ENCODE measurements at places on chromosomes 13 and 19.

GRCh38 chr13:57136093-57136492 is 4.6 kb upstream of the PRR20A start:
- no peak overlapping the region for H3K27ac ChIP-seq
- H3K4me1 ChIP-seq = no peaks in the 10 kb centered on the region
- H3K4me3 ChIP-seq = no peak overlapping the region

- H3K27ac ChIP-seq = no peak overlapping the region
- H3K36me3 ChIP-seq = no peaks in the 10 kb centered on the region
- no peak for DNase-seq
- no peak overlapping the region for H3K4me3 ChIP-seq
- H3K4me1 ChIP-seq = no peaks in the 10 kb centered on the region
- H3K27me3 ChIP-seq = no peaks in the 10 kb centered on the region
Observed at GRCh38 chr13:47794963-47795362, 206.1 kb downstream of the SUCLA2 start.

GRCh38 chr19:49113762-49114629 is at the start of gene LIN7B:
TSS of gene LIN7B (plus strand) at chr19:49114370. CDS start at chr19:49114405, 35 bp downstream.
- no peaks in the 10 kb centered on the region for H3K36me3 ChIP-seq
- peak; percentile 82 for DNase-seq
- peak within 1 kb of the TSS; percentile 88 for H3K27ac ChIP-seq

DNA sequence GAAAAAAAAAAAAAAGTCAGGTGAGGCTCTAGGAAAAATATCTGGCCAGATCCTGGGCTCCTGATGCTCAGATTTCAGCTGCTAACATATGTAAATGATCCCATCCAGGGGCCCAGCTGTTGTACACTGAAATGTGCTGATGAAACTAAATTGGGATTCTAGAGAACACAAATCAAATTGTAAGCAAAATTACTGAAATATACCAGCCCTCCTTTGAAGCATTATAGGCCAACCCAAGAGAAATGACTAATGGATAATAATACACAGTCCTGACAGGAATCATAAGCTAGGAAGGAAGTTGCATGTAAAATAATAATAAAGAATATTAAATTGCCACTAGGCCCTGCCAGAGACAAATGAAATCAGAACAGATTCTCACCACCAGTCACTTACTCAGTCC is 17.8 kb downstream of the KCTD12 start:
- H3K27ac ChIP-seq = no peak overlapping the region
- no peaks in the 10 kb centered on the region for H3K27me3 ChIP-seq
- no peaks in the 10 kb centered on the region for H3K36me3 ChIP-seq
- H3K4me1 ChIP-seq = no peaks in the 10 kb centered on the region

- H3K36me3 ChIP-seq = no peaks in the 10 kb centered on the region
- H3K27ac ChIP-seq = peak within 1 kb of the TSS; percentile 69
- H3K27me3 ChIP-seq = no peaks in the 10 kb centered on the region
- H3K4me3 ChIP-seq = peak within 1 kb of the TSS; percentile 68
Observed at GRCh38 chr13:100588331-100589177, at the start of gene GGACT. TSS of gene GGACT (minus strand) at chr13:100588789. CDS start at chr13:100532591, 56,198 bp downstream.

DNA sequence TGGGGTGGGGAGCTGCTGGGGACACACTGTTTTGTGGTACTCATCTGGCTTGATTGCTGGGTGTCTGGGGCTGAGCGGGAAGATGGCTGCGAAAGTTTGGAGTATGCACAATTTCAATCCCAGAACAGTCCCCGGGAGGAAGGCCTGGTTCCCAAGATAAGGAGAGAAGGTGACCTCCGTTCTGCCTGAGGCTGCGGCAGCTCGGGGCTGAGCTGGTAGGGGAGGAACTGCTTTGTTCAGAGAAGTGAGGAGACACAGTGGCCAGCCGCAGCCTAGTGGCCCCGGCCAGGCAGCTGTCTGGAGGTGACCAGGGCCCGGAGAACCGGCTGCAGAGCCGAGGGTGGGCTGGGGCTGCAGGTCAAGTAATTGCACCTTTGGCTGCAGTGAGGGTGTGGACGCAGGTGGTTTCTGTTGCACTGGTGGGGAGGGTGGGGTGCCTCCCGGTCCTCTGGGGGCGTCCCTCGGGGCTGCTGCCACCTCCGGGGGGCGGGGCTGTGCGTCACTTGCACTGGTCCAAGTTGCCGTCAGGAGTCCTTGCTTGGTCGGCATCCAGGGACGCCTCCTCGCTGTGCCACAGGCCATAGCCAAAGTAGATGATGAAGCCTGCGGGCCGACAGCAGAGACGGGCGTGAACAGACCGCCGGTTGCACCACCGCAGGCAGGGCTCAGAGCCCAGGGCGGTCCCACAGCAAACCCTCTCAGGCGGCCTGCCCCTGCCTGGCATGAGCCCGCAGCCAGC is 81.3 kb downstream of the SLC7A1 start:
- no peaks in the 10 kb centered on the region for H3K4me1 ChIP-seq
- no peak overlapping the region for H3K27ac ChIP-seq
- H3K4me3 ChIP-seq = no peak overlapping the region
- no peak for DNase-seq
- peaks cover 80% of the 10 kb centered on the region for H3K36me3 ChIP-seq

DNA sequence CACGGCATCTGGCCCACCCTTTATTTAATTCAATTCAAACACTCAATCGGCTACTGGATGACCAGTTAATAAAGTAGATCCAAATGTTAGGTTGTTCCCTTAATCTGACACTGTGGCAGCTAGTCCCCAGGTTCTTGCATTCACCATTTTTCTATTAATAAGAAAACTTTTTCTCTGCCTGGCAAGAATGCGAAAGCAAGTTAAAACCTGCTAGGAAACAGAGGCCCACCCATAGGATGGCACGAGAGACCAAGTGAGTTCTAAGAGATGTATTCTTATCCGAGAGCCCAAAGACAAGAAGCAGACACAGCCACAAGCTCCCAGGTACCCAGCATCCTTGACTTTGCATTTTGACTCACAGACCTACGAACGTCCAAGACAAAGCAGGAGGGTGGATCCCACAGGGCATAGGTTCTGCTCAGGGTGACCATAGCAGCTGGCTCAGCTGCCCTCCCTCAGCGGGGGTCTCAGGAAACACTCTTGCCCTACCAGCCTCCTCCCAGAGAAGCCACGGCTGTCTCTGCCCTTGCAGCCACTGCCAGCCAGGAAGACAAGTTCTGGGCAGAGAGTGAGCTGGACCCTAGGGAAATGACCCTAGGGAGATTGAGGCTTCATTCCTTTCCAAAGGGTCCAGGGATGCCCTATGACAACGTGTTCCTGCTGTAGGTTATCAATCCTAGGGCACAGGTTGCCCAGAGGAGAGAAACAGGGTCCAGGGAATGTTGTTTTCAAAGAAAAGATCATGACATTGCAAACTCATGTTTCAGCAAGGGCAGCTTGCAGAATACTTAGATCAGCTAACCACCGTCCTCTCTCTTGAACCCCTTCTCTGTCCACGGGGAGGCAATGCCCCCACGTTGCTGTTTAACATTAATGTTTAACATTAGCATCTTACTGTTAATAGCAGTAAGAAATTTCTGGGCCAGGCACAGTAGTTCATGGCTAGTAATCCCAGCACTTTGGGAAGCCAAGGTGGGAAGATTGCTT is 147.2 kb upstream of the ZNF507 start:
- H3K36me3 ChIP-seq = no peaks in the 10 kb centered on the region
- no peaks in the 10 kb centered on the region for H3K4me1 ChIP-seq
- DNase-seq = no peak
- H3K27ac ChIP-seq = no peak overlapping the region
- H3K27me3 ChIP-seq = no peaks in the 10 kb centered on the region

DNA sequence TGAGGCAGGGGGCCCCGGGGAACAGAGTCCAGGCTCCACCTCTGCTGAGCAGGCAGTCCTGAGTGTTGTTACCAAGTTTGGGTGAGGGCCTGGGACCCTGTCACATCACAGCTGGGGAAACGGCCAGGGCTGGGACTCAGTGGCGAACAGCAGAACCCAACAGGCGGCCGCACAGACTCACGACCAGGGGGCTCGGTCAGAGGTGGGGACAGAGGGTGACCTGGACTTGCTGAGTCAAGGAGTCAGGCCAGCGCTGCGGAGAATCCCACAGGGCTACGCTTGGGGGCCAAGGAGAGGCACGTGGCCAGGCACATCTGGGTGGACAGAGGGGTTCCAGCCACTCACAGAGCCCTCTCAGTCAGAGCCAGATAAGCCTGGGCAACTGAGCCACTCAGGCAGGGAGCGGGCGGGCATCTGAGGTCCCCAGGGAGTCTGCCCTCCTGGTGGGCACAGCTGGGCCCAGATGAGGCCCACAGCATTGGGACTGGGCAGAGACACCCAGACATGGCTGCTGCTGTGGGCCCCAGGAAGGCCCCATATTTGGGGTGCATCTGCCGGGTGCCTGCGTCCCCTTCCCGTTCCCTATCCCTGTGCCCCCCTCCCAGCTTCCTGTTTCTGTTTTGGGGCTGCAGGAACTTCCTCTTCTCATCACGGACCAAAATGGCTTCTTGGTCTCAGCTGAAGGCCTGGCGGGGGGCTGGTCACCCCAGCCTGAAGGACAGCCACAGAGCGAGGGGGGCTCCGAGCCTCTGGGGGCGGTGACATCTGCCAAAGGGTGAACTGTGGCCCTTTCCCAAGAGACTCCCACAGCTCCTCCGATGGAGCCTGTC is 34.0 kb downstream of the CEBPA start:
- no peak overlapping the region for H3K4me3 ChIP-seq
- H3K36me3 ChIP-seq = no peaks in the 10 kb centered on the region
- no peak for DNase-seq

DNA sequence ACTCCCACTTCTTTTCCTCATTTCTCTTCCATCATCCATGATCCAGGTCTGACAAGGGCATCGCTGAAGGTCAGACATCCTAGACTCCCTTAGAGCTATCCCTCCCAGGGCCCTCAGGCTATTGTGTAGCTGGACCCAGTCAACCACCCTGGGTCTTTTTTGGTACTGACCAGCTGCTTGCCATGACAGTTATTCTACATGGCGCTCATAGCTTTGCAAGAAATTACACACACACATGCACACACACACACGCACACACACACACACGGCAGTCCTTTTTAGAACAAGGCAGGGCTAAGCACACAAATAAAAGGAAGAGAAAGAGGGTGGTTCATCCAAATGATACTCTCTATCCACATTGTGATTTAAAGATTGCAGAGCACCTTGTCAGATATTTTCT is 18.3 kb downstream of the SIAH3 start:
- DNase-seq = no peak
- H3K36me3 ChIP-seq = no peaks in the 10 kb centered on the region

GRCh38 chr13:65125236-65125635 is 2104.9 kb downstream of the PCDH9 start:
- H3K27ac ChIP-seq = no peak overlapping the region
- H3K27me3 ChIP-seq = no peaks in the 10 kb centered on the region
- no peak overlapping the region for H3K4me3 ChIP-seq
- DNase-seq = no peak
- H3K36me3 ChIP-seq = no peaks in the 10 kb centered on the region

DNA sequence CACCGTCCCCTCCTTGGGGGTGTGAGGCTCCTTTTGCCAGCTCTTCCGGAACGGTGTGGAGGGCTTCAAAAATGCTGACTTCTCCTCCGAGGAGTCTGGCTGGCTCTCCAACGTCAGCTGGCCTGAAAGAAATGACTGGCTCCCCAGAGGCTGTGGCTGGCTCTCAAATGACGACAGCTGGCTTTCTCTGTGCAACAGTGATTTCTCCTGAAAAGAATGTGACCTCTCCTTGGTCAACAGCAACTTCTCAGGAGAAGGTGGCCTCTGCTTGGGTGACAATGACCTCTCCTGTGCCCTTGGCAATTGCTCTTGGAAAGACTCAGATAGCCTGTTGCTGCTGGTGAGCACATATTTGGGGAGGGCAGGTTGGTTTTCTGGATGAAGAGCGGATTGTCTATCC is 29.2 kb downstream of the ONECUT3 start:
- no peak for DNase-seq
- H3K4me1 ChIP-seq = no peaks in the 10 kb centered on the region
- no peak overlapping the region for H3K27ac ChIP-seq
- H3K36me3 ChIP-seq = no peaks in the 10 kb centered on the region
- no peak overlapping the region for H3K4me3 ChIP-seq

DNA sequence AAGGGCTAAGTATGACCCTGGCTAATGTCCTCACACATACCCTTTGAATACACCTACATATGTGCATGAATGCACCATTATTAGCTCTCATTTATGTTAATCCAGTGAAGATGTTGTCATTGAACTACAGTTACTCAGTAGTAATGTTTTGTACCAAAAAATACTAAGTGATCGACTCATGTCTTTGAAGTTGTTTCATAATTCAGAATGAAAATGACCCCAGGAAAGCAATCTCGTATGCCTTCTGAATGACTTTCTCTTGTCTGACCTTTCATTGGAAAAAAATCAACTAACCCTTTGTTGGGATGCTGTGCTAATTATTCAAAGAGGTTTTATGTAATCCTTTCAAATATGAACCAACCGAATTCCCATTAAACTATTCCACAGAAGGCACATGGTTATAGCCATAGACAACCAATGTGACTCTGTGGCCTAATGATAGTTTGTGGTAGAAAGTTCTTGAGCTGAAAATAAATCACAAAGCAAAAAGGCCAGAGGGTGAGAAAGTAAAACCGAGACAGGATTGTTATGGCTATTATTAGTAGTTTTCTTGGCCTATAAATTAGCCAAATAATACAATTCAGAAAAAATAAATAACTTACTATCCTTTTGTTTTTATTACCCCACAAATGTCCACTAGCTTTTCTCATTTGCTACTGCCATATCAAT is 86.8 kb upstream of the STARD13 start:
- DNase-seq = no peak
- no peak overlapping the region for H3K4me3 ChIP-seq
- no peaks in the 10 kb centered on the region for H3K36me3 ChIP-seq

DNA sequence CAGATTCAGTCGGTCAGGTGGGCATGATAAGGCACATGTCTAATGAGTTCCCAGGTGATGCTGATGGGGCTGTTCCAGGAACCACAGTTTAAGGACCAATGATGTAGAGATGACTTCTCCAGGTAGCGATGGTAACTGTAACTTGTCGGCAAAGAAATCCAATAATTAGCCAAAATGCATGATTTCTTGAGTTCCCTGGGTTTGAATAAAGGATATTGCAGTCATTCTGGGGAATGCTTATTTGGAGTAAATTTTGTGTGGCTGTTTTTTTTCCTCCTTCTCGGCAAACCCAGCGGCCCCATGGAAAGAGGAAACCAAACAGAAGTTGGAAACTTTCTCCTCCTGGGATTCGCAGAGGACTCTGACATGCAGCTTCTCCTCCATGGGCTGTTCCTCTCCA is at the start of gene OR7C2:
Gene OR7C2, plus strand, starts transcription at position 301 of the 400 bp plus-strand sequence. Its CDS starts 0 bp downstream, at position 301.
- no peak for DNase-seq
- H3K4me3 ChIP-seq = no peak within 1 kb of the TSS
- no peaks in the 10 kb centered on the region for H3K27me3 ChIP-seq
- H3K36me3 ChIP-seq = no peaks in the 10 kb centered on the region

DNA sequence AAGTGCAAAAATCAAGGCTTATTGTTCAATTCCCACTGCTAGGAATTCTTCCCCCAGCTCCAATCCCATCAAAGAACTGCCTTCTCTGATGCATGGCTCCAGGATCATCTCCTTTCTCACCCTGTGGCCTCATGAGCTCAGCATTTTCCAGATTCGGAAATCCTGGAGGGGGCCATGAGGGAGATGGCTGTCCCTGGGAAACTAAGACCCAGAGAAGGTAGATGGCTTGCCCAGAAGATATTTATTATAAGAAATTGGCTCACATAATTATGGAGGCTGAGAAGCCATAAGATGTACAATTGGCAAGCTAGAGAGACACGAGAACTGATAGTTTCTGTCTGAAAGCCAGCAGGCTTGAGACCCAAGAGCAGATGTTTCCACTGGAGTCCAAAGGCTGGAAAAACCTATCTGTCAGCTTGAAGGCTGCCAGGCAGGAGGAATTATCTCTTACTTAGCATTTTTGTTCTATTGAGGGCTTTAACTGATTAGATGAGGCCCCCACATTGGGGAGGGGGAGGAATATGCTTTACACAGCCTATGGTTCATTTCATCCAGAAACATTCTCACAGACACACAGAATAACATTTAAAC is 58.6 kb downstream of the GADD45B start:
- no peaks in the 10 kb centered on the region for H3K36me3 ChIP-seq
- H3K4me3 ChIP-seq = no peak overlapping the region
- DNase-seq = no peak
- H3K27me3 ChIP-seq = no peaks in the 10 kb centered on the region
- no peaks in the 10 kb centered on the region for H3K4me1 ChIP-seq
- no peak overlapping the region for H3K27ac ChIP-seq
